ENCODE measurements at places on chromosomes 12 and 14.

- DNase-seq: no peak
Observed at GRCh38 chr12:75437564-75437963, 43.0 kb upstream of the GLIPR1 start.

- DNase-seq: no peak
Observed at GRCh38 chr12:111239235-111239634, 129.7 kb downstream of the PHETA1 start.

DNA sequence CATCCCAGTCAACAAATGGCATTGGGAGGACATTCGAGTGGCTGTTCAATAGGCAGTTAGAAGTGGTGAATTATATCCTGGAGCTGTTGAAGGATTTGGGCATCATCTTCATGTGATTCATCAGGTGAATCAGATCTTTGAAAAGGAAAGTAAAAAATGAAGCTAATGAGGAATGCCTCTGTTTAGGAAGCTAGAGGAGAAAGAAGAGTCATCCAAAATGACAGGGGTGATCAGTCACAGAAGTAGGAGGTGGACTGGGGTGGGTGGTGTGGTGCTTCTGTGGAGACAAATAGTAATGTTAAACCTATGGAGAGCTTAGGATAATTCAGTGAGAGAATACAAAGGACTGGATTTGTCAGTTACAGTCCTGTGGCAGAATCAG, 32.7 kb downstream of the DIP2B start:
- no peak for DNase-seq

DNA sequence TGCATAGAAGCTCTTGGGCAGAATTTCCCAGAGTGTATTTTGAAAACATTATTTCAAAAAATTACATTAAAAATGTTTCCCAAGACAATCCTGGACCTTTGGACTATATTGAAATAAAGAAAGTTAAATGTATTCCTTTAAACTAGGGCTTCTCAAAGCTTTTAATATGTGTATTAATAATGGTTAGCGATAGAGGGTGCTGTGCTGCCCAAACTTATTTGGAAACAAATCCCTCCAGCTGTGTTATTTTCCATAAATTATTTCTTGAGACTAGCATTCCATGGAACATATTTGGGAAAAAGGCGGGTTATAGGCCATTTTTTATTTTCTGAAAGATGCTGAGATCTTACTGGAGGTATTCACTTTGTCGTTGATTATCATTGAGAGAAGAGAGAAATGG, 397.8 kb upstream of the MIS18BP1 start:
- DNase-seq: no peak

DNA sequence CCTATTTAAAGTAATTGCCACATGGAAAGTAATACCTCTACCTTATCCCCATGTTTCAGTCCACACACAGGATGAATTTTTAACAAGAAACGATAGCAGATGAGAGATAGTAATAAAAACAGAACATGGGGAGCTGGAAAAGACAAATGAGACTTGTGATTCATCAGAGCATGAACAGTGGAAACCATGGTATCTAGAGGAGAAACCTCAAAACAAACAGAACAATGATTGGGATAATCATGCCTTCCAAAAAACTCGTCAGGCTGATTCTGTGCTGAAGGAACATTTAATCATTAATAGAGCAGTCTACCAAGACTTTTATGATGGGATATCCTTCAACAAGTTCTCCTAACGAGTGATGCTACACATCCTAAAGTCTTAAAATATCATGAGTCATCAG, 1390.7 kb downstream of the FSCB start:
- no peak for DNase-seq

DNA sequence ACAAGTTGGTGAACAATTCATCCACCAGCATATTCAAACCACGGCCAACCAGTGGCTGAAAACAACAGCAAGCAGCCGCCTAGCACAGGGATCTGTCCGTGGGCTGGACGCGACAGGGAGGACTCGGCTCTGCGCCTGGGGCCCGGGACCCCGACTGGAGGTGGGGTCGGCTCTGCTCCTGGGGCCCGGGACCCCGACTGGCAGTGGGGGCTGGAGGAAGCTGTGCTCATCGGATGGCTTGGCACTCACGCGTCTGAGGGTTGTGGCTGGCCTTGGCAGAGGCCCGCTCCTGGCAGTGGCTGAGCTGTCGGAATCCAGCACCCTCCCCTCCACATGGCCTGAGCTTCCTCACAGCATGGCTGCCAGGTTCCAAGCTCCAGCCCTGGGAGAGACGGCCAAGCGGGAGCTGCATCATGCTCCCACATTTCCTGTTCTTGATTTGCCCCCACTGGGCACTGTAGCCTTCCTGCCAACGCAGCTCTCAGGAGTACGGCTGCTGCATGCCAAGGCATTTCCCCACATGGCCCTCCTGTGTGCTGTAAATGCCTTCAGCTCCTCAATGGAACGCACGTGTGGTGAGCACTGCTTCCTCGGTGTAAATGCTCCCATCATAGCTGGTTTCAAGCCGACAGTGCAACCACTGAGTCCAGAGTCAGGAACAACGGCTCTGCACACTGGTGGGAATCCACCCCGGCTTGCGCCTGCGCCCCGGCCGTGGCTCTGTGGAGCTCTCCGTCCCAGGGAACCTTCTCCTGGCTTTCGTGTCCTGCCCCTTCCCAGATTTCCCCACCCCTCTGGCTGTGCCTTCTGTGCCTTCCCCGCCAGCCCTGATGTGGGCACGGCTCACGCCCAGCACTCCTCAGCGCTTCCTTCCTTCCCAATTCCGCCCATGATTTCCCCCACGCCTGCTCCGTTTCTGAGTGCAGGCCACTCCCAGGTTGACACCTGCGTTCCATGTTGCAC, 7.3 kb upstream of the GALNT9 start:
- DNase-seq: no peak

DNA sequence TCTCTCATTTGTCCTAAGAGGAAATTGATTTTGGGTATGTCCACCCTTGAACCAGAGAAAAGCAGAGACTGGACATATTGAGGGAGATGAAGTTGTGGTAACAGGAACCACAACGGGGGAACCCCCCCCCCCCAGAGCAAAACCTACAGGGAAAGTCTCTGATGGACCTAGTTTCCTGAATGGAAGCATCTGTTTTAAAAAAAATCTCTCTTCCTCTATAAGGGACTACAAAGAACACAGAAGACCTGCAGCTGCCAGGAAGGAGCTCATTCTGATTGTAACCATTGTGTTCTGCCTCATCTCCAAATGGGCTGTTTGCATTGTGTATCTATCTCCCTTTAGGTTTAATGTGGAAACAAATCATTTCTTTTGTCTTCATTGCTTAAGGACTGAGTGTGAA, 13.4 kb downstream of the C1S start:
- no peak for DNase-seq

- peak; percentile 21 for DNase-seq
Observed at GRCh38 chr12:2857021-2857431, at the start of gene TEX52. Gene TEX52 (minus strand): TSS chr12:2857039. CDS start chr12:2857026, 13 bp downstream.

DNA sequence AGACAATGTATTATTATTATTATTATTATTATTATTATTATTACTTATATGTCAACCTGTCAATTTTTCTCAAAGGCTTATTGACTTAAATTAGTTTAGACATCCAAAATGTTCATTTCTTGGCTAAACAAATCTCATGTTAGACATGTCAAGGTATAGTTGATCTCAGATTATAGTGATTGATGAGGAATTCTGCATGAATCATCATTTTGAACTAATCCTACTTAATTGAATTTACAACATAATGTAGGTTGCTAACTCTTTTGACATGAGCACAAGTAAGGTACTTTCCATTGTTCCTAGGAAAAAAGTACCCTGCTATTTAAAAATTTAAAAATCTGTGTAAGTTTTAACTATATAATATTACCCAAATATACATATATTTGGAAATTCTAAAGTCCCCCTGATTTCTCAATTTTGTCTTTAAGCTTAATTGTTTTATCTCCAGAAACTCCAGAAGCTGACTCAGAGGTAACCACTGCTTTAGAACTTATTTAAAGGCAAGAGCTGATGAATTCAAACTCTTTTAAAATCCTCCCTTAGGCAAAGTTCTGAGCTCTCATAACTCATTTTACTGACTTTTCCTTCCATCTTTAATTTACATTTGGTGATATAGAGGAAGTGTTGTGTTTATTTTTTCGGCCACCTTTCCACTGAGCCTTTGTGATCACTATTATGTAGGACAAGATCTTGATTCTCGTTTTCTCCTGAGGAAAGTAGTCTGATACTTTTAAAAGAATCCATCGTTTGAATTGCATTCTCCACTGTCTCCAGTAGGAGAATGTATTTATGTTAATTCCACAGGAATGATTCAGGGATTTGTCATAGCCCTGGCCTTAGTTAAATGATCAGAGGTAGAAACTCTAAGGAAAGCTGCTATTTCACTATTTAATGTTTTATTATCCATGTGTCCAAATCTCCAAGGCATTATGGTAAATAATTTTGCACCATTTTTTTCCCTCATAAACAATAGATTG, 1304.5 kb downstream of the AACS start:
- no peak for DNase-seq

- no peak for DNase-seq
Observed at GRCh38 chr14:103488071-103488470, 34.6 kb downstream of the CKB start.

GRCh38 chr12:28885928-28886327, 263.1 kb upstream of the FAR2 start:
- DNase-seq: no peak

- no peak for DNase-seq
Observed at GRCh38 chr12:12686472-12686871, 9.5 kb downstream of the GPR19 start.

- no peak for DNase-seq
Observed at GRCh38 chr12:21001778-21002177, 129.2 kb upstream of the SLCO1B1 start.

- DNase-seq: no peak
Observed at GRCh38 chr12:77437206-77437605, 371.8 kb upstream of the E2F7 start.

DNA sequence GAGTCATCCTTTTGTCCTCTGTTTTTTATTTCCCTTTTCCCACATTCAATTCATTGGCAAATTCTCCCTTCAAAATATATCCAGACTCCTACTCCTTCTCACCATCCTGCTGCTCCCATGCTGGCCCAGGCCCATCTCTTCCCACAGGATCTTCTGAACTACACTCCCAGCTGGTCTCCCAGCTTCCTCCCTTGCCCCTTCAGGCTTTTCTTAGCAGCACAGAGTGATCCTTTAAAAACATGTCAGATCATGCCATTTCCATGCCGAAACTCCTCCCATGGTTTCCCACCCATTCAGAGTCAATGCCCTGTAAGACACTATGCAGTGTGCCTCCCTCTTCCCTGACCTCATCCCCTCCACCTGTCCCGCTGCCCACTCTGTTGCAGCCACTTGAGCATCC, 2.4 kb upstream of the KRT84 start:
- no peak for DNase-seq

DNA sequence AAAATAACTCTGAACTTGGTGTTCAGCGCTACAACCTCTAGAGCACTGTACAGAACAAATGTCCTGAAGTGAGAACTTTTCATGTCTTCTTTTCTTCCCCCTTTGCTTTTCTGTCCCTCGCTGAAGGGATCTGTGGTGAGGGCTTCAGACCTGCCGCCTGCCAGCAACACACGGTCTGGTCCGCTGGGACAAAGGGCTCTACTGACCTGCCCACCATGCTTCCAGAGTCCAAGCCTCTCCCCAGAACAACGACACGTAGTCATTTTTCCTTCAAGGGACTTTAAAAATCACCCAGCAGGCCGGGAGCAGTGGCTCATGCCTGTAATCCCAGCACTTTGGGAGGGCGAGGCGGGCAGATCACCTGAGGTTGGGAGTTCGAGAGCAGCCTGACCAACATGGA, 140.4 kb downstream of the EFCAB11 start:
- no peak for DNase-seq

DNA sequence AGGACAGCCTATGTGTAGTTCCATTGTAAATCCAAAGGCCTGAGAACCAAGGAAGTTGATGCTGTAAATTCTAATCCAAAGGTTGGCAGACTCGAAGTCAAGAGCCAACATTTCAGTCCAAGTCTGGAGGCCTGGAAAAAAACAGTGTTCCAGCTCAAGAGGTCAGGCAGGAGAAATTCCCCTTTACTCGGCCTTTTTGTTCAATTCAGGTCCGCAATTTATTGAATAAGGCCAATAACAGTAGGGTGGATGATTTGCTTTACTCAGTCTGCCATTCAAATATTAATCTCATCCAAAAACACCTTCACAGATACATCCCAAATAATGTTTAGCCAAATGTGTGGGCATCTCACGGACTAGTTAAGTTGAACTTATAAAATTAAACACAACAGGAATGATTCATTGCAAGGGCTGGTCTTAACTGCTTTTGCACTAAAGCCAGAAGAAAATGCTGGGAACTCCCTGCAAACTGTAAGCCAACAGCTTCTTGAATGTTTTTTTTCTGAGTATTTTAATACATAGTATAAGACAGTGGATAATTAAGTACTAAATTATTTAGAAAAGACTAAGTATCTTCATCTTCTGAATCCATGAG, 197.4 kb upstream of the GARIN6 start:
- no peak for DNase-seq

DNA sequence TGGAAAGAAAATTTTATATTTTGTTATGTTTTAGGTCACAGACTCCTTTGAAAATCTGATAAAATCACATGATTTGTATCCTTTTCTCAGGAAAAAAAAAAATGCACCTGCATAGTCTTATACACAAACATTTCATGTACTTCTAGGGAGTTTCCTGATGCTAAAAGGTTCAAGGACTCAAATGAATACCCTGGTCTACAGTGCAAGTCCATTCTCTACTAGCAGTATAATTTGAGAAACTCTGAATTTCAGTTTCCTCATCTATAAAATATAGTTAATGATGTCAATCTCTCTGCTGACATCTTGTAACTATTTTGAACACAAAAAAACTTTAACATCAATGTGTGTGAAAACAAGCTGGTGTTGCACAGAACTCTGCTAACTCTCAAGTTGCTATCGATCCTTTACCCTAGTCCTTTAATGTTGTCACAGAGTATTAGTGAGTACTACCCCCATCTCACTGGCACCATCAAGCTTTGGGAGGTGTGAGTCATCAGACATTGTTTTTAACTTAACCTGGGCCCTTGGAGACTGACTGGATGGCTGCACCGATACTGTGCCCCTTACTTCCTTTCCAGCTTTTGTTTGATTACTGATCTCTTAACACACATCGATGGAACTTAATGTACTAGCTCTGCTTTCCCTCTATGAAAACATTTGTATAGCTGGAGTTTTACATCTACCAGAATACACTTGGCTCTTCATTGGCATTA, 251.9 kb upstream of the SOX5 start:
- DNase-seq: no peak

DNA sequence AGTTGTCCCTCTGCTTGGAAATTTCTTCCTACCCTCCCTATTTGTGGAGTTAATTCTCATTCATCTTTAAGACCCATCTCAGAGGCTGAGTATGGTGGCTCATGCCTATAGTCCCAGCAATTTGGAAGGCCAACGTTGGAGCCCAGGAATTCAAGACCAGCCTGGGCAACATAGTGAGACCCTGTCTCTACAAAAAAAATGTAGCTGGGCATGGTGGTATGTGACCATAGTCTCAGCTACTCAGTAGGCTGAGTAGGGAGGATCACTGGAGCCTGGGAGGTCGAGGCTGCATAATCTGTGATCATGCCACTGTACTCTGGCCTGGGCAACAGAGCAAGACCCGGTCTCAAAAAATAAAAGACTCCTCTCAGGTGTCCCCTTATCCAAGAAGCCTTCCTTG, 125.1 kb downstream of the SUDS3 start:
- DNase-seq: no peak
